ENCODE measurements at places on chromosomes 6 and 20.

DNA sequence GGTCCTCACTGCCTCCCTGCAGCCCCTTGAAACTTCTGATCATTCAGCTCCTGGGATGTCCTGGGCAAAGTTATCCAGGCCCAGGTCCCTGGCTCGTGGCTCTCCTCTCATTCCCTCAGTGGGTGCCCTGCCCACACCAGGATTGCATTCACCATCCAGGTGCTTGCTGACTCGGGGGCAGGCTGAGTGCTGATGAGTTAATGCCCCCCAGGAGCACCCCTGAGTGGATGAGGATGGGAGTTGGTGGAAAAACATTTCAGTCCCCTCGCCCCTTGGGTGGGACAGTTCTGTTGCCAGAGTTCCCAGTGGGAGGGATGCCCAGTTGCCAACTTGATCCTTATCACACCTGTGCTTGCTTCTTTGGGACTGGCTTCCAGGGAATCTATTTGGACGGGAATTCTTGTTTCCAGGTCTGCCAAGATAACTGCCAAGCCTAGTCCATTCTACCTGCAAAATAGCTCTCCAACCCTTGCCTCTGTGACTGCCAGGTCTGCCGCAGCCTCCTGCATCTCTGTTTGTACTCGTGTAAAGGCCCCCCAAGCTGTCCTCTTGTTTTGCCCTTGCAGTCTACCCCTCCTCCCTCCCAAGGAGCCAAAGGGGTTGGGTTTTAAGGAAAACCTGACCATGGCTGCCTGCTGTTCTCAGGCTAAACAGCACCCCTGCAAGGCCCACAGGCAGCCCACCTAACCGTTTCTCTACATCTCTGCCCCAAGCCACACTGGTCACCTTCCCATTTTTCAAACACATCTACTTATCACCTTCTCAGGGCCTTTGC is 11.6 kb upstream of the RSPO4 start:
- no peak for DNase-seq

DNA sequence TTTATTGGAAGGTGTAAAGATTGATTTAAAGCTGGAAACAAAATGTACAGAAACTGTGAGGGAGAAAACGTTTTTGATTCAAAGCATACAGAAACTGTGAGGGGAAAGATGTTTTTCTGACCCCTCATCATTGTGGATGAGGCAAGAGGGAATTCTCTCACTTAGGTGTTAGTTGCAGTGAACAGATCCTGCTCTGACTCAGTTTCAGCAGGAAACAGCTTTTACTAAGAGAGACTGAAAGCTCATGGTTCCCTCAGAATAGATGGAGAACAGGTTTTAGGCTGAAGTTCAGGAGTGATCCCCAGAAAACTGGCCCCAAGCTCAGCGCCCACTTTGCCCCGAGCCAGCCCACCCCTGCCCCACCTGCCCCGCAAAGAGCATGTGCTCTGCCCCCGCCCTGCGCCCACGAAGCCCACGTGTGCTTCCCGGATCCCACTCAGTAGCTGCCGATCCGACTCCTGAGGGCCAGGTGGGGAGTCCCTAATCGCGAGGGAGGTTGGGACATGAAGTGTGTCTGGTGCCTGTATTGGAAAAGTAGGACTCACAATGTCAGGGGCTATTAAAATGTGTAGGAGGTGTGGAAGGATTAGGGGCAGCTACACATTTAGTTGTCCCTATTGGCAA is 41.2 kb downstream of the DUSP22 start:
- DNase-seq, result no peak

- DNase-seq, result no peak
Observed at GRCh38 chr6:154123155-154123956, 84.3 kb downstream of the OPRM1 start.

GRCh38 chr20:31705598-31706597 is 16.8 kb downstream of the BCL2L1 start:
- no peak for DNase-seq

GRCh38 chr6:157909282-157909664 is 72.4 kb upstream of the SYNJ2 start:
- DNase-seq, result no peak

DNA sequence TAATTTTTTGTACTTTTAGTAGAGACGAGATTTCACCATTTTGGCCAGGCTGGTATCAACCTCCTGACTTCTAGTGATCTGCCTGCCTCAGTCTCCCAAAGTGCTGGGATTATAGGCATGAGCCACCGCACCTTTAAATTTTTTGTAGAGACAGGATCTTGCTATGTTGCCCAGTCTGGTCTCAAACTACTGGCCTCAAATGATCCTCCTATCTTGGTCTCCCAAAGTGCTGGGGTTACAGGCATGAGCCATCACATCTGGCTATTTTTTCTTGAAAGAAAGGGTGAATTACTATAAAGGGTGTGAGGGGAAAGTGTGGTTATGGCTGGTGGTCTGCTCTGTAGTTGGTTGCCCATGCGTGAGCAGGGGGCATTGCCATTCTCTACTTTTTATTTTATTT is 1.6 kb downstream of the LY6G6F start:
- DNase-seq, result no peak

GRCh38 chr6:142902636-142903053 is 42.3 kb downstream of the HIVEP2 start:
- DNase-seq, result peak; percentile 96

- no peak for DNase-seq
Observed at GRCh38 chr6:106974336-106974998, at the start of gene CD24. Gene CD24, minus strand, starts transcription at chr6:106974729. Its CDS starts 83 bp downstream, at chr6:106974646.

- DNase-seq, result peak; percentile 24
Observed at GRCh38 chr6:30396833-30397479, 52.0 kb downstream of the RPP21 start.

DNA sequence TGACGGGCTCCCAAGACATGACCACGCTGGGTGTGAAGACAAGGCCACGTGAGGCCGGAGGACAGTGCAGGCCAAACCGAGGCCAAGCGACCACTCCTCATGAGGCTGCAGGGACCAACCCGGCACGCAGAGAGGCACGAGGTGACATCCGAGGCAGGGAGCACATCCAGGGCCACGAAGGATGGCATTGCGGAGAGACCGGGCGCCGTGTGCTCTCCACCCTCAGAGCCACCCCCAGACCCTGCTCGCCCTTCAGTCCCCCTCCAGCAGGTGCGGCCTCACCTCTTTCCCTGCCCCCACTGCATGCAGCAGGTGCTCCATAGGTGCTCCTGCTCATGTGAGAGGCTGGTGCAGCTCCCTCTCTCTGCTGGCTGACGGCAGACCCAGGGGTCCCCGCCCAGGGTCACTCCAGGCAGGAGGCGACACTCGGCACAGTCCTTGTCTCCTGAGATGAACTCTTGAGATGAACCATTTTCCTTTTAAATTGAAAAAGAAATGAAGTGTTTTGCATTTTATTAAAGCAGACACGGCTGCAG is 33.8 kb upstream of the CHRNA4 start:
- no peak for DNase-seq

- DNase-seq, result no peak
Observed at GRCh38 chr6:110296241-110297025, 61.7 kb downstream of the METTL24 start.

GRCh38 chr20:39041067-39041466 is 78.9 kb downstream of the DHX35 start:
- DNase-seq, result no peak

DNA sequence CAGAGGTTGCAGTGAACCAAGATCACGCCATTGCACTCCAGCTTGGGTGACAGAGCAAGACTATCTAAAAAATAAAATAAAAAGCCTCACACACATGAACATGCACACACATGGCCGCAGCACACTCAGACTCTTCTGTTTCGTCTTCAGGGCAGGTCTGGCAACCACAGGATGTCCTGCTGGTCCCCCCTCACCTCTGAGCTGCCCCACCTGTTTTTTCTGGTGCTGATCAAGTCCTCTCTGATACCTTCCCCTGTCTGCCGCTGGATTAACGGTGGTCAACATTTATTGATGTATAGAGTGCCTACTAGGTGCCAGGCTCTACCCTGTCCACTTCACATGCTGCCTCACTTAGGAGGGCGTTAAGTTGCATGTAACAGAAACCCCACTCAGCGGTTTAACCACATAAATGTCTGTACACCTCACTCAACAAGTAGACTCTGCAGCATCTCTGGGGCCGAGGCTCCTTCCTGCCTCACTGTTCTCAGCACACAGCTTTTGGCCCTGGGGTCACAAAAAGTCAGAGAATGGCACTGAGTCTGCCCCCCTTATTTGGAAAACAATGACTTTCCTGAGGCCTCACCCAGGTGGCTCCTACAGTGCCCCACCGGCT is 4.5 kb upstream of the AP5S1 start:
- DNase-seq, result no peak

GRCh38 chr20:37571033-37571432 is 43.4 kb upstream of the BLCAP start:
- DNase-seq, result no peak

- no peak for DNase-seq
Observed at GRCh38 chr6:133809406-133809805, 79.5 kb upstream of the TCF21 start.

DNA sequence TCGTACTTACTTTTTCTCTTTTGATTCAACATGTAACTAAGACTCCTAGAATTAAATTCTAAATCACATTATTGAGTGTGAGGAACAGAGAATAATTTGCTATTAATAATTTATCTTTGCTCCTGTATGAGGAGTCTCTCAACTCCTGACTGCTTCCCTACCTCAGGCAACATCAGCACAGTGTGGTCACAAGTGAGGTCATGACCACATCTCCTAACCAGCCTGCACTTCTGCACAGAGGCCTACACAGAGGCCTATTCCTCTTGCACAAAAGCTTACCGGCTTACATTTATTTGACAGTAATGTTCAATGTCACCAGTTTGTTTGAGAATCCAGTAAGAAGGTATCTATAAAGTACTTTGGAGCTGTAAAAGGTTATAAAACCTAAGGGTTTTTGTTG is 637.4 kb upstream of the MARCKS start:
- no peak for DNase-seq

GRCh38 chr20:33664762-33665144 is 2.0 kb upstream of the ACTL10 start:
- no peak for DNase-seq

DNA sequence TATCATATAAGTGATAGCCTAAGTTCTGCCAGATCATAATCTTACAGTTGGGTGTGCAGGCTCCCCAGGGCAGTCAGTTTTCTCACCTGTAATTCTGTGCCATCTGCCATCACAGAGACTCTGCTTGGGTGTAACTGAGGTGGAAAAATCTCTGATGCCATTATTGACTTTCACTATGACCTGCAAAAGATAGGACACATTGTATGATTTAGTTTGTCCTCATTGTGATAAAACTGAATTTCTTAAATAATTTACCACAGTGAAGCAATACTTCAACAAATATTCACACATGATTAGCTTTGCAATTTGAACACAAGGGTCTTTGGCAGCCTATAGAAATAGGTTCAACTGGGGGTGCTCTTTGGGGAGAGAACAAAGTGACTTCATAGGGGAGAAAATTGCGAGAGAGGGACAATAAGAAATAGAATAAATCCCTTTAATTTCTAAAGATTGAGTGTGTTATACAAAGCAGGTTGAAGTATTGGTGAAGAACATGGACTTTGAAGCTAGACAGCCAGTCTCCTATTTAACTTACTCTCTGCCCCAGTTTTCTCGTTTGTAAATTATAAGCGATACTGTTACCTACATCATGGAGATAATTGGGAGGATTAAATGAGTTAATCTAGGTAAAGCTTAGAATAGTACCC is 27.3 kb downstream of the FAM229B start:
- no peak for DNase-seq

GRCh38 chr6:36340306-36340617 is 3.6 kb upstream of the BNIP5 start:
- no peak for DNase-seq

DNA sequence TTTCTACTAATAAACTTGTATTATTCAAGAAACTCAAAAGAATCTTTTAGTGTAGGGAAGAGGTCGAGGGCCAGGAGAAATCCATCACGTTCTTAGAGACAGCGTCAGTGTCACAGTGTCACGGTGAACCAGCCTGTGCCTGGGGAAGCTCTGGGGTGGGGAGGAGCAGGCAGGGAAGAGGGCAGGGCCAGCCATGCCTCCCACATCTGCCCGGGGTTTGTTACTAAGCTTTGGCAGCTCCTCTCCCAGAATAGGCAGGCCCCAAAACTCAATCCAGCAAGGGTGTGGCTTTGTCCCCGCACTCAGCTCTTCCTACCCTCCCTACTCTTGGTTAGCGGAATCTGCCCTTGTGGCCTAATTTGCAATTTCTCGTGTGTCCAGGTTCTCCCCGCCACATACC is 72.9 kb downstream of the TCP11 start:
- no peak for DNase-seq

GRCh38 chr6:138550346-138550767 is 51.1 kb upstream of the NHSL1 start:
- no peak for DNase-seq

GRCh38 chr20:43564993-43565757 is 6.3 kb downstream of the SGK2 start:
- no peak for DNase-seq

DNA sequence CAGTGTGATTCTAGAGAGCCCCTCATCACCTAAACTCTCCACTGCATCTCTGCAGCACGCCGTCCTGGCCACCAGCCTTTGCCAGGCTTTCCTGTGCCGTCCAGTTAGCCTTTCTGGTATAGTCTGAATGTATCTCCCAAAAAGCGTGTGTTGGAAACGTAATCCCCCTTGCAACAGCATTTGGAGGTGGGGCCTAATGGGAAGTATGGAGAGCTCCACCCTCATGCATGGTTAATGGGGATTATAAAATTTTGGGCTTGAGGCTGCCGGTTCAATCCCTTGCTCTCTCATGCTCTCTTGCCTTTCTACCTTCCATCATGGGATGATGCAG is 53.4 kb downstream of the NEDD9 start:
- DNase-seq, result no peak

GRCh38 chr20:63188159-63188442 is 27.8 kb downstream of the YTHDF1 start:
- DNase-seq, result no peak

DNA sequence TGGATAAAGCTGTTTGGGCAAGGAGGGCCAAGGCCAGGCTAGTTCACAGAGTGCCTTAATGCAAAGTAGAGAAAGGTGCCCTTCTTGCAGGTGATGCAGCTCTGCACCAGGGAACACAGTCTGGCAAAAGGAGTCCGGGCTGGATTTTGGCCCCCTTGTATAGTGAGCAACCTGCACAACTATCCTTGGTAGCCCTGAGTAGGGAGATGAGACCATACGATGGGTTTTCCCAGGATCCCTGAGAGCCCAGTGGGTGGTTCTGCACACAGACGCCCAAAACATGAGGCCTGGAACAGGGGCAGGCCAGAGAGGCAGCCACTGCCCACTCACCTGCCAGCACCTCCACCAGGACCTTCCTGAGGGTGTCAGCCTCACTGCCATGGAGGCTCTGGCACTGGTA is 2.0 kb downstream of the TREM2 start:
- no peak for DNase-seq
